Left ventricle myocardium inferior (tissue), 1 donor: ENCODE measurements at places on chromosomes 16 and 17. TPM values are rescaled to one million over a fixed set of nuclear protein-coding genes. Genes with fewer than 3 reads are reported as not detected.

DNA sequence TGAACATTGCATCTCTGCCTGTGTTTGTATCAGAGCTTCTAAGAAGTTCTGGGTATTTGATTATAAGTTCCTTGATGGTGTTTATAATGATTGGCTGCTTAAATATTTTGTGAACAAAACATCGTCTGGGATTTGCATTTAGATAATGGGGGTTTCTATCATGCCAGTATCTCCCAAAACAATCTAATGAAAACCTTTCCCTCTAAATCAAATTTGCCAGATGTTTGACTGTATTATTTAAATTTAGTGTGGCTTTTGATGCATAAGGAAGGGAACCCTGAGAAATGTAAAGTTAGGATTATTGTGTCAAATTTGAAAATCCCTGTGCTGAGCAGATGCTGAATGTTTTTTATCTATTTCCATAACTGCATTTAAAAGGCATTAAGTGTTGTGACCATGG is 159.9 kb downstream of the HS3ST3A1 start:
- H3K36me3 ChIP-seq: no peaks in the 10 kb centered on the region
- no peak overlapping the region for H3K27ac ChIP-seq
- no peaks in the 10 kb centered on the region for H3K27me3 ChIP-seq
- H3K4me3 ChIP-seq: no peak overlapping the region

- H3K27ac ChIP-seq: no peak overlapping the region
- peaks cover 26% of the 10 kb centered on the region for H3K36me3 ChIP-seq
- H3K27me3 ChIP-seq: no peaks in the 10 kb centered on the region
- peaks cover 35% of the 10 kb centered on the region for H3K4me1 ChIP-seq
Observed at GRCh38 chr17:1686086-1686485, 1.4 kb upstream of the PRPF8 start.

DNA sequence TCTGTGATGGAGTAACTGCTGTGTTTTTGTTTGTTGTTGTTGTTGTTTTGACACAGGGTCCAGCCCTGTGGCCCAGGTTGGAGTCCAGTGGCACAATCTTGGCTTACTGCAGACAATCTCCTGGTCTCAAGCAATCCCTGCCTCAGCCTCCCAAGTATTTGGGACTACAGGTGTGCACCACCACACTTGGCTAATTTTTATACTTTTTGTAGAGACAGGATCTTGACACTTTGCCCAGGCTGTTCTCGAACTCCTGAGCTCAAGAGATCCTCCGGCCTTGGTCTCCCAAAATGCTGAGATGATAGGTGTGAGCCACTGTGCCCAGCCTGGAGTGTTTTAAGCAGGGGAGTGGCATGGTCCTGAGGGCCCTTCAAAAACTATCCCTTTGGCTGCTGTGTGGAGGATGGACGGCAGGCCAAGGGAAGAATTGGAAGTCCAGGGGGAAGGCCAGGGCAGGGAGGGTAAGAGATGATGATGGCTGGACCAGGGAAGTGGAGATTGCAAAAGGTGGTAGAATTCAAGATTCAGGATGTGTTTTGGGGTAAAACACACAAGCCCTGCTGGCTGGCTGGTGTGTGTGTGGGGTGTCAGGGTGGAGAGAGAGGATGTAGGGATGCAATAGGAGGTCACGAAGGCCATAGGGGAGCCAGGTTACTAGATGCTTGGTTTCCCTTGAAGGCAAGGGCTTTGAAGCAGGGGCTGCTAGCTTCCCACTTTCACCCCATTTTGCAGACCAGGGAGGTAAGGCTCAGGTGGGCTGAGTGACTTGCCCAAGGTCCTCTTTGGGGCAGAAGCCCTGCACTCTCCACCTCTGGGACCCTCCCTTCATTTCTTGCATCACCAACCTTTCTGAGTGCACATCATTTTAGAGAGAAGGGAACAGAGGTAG is 18.8 kb upstream of the PLLP start:
- H3K36me3 ChIP-seq: no peaks in the 10 kb centered on the region
- H3K27ac ChIP-seq: peak overlapping the region; percentile 85
- DNase-seq: no peak
- H3K4me3 ChIP-seq: no peak overlapping the region
- peaks cover 44% of the 10 kb centered on the region for H3K4me1 ChIP-seq
- H3K27me3 ChIP-seq: peaks cover 4% of the 10 kb centered on the region

The ZNF276 gene
- 12.9 TPM for total RNA-seq

The CCL11 gene
- total RNA-seq: 3.8 TPM

The CIBAR2 gene
- total RNA-seq: not detected

The MCRIP2 gene
- total RNA-seq: 181 TPM

The MYH1 gene
- 0.14 TPM for total RNA-seq
